NCI-H446 treated with DMSO at 0.1 percent for 48 hours (cell line): ENCODE measurements at places on chromosomes 16 and 17.

- no peak for DNase-seq
These were observed 14.0 kb upstream of the TMEM94 start for GRCh38 chr17:75442168-75443103.

GRCh38 chr17:1197379-1197778, 17.6 kb upstream of the ABR start:
- no peak for DNase-seq

- no peak for DNase-seq
These were observed 27.2 kb downstream of the MARCHF10 start for GRCh38 chr17:62780951-62781350.

GRCh38 chr17:50867363-50868139, 1.4 kb upstream of the TOB1 start:
- DNase-seq = peak; percentile 92

- no peak for DNase-seq
These were observed 78.1 kb downstream of the RBBP6 start for GRCh38 chr16:24617502-24617901.

DNA sequence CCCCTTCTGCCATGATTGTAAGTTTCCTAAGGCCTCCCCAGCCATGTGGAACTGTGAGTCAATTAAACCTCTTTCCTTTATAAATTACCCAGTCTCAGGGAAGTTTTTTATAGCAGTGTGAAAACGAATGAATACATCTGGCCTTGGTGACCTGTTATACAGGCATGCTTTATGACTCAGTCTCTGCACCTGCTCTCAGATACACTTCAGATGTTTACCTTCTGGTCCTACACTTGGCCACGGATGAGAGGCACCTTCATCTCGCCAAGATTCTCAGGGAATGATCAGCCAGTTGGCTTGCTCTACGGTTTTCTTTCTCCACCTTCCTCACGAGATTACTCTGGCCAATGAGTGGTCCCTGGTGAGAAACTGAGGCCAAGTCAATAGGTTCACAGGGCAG, 304.7 kb downstream of the CA10 start:
- peak; percentile 40 for DNase-seq

GRCh38 chr16:12340151-12340733, 363.7 kb downstream of the SNX29 start:
- no peak for DNase-seq

GRCh38 chr17:49963626-49964302, 5.2 kb upstream of the DLX4 start:
- DNase-seq = no peak

GRCh38 chr16:47599512-47599911, 138.4 kb downstream of the PHKB start:
- no peak for DNase-seq

DNA sequence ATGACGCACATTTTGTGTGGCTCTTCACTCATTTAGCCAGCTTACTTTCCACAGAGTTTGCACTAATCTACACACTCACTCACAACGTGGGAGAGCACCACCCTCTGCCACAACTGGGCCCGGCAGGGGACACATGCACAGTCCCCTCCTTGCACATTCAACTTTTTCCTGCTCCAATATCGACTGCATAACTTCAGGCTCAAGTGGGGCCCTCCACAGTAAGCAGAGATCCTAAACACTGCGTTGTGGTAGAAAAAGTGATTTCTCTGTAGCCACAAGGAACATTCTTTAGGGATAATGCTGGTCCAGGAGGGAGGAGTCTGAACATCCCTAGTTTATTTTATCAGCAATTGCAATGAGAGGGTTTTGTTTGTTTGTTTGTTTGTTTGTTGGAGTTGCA, 40.0 kb downstream of the MRPS23 start:
- DNase-seq = no peak

- no peak for DNase-seq
These were observed 47.5 kb downstream of the ADCY7 start for GRCh38 chr16:50313596-50314478.

DNA sequence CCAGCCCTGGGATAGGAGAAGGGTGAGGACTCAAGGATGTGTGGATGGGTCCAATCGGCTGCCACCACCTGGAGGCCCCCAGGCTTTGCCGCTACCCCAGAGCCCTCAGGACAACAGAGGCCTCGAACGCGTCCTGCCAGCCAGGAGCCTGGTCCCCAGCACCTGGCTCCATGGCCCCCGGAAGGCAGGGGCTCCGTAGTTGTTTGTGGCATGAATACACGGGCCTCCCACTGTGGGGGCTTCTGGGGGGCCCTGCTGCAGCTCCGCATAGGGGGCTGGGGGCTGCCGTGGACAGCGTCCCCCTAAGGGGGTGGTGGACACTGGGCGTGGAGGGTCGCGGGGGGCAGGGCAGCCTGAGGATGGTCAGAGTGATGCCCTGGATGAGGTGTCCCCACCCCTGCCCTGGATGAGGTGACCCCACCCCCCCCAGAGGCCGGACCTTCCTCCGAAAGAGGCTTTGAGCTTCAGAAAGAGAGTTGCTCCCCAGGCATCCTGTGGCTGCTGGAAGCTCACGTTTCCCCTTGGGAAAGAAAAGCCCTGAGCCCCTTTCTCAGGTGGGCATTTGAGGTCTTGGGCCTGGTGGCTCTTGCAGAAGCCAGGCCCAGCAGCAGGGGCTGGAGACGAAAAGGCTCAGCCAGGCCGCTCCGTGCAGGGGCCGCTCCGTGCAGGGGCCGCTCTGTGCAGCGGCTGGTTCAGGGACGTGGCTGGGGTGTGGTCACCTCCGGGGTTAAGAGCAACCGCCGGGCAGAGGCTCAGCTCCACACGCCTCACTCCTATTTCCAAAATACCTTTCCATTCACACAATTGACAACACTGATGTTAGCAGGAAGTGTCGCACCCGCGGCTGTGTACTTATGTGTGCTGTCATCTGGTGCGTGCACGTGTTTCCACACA, 40.3 kb upstream of the GNG13 start:
- DNase-seq = no peak

DNA sequence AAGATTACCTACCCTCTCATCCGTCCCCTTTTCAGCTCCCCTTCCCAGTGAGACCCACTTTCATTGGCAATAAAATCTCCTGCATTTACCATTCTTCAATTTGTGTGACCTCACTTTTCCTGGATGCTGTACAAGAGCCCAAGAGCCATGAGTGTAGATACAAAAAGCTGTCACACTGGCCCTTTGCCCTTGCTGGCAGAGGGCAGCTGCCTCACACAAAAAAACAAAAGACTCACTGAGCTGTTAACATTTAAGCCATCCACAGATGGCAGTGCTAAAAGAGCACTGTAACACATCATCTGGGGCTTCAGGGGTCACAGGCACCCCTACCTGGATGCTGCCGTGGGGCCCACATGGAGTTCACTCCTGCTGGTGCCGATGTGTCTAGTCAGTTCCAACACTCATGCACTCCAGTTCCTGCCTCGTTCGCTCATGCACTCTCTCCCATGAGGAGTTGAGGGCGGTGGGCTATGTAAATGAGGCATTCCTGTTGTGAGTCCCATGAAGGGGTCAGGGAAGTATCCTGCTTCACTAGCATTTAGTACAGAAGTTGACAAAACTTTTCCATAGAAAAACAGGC, 123.1 kb downstream of the CA10 start:
- DNase-seq = peak; percentile 97

DNA sequence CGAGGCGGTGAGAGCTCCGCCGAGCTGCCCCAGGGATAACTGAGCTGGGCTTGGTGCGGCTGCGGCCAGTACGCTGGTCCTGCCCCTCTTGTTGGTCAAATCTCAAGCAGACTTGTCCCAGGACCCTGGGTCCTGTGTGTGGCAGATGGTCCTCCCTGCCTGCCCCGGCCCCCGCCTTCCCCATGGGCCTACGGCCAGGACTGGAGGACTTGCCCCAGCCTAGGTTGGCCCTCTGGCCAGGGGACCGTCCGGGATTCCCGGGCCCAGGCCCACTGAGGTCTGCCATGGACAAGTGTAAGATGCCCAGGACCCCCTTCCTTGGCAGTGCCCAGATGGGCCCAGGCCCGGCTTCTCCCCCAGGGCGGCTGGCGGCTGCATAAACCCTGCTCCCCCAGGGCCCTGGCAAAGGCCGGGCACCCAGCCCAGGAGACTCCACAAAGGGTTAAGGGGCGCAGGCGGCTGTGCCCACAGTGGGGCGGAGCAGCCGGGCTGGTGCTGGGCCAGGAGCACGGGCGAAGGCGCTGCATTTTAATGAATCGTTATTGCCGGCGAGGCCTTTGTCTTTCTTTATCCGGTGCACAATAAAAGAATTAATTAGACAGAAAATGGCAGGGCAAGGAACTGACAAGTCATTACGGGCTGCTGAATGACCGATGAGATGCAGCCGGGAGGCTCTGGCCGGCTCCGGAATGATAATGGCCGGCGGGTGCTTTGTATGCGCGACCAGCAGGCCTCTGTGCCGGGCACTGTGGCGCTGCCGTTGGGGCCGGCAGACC, 9.1 kb downstream of the SOX8 start:
- no peak for DNase-seq

GRCh38 chr16:22989598-22989997, 159.7 kb downstream of the USP31 start:
- DNase-seq = no peak

- DNase-seq = no peak
These were observed 45.2 kb upstream of the BCAR1 start for GRCh38 chr16:75296606-75297005.

GRCh38 chr17:51640108-51640622, 379.8 kb downstream of the UTP18 start:
- DNase-seq = no peak

GRCh38 chr16:46711106-46712058, 21.9 kb downstream of the ORC6 start:
- DNase-seq = no peak

- no peak for DNase-seq
These were observed 1.9 kb downstream of the PRRT2 start for GRCh38 chr16:29813644-29814562.

GRCh38 chr16:82195917-82196494, 26.0 kb upstream of the MPHOSPH6 start:
- no peak for DNase-seq

DNA sequence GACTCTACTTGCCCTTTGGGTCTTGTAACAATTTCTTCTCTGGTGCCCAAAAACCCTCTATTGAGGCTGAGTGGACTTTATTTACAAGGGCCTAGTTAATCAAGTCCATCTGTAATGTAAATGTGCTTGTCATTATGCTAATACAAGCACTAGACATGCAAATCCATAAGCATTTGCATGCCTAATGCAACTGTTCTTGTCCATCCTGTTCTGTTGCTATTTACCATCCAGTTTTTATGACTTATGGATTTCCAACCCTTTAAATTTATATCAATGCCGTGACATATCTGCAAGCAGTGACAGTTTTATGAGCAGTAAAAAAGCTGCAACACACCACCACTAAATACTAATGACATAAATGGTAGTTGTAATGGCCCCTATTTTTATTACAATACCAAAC, 33.4 kb downstream of the CBLN1 start:
- no peak for DNase-seq

DNA sequence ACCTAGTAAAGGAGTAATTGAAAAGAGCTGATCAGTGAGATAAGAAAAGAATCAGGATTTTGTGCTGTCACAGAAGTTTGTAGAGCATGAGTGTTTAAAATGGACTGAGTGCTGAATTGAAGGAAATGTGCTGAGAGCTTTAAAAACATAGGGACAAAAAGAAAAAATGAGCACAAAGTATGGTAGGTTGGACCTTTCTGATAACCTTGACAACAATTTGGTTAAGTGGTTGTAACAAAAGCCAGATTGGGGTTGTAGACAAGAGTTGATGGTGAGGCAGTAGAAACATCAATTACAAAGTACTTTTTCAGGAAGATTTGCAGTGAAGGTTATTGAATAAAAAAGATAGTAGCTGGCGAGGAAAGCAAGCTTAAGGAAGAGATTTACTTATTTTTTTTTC, 674.7 kb upstream of the KIF2B start:
- no peak for DNase-seq

GRCh38 chr17:17020821-17021193, 21.4 kb upstream of the MPRIP start:
- no peak for DNase-seq

- no peak for DNase-seq
These were observed 9.3 kb upstream of the CARD14 start for GRCh38 chr17:80160536-80160935.

- no peak for DNase-seq
These were observed 244.6 kb upstream of the MAF start for GRCh38 chr16:79845033-79845733.

DNA sequence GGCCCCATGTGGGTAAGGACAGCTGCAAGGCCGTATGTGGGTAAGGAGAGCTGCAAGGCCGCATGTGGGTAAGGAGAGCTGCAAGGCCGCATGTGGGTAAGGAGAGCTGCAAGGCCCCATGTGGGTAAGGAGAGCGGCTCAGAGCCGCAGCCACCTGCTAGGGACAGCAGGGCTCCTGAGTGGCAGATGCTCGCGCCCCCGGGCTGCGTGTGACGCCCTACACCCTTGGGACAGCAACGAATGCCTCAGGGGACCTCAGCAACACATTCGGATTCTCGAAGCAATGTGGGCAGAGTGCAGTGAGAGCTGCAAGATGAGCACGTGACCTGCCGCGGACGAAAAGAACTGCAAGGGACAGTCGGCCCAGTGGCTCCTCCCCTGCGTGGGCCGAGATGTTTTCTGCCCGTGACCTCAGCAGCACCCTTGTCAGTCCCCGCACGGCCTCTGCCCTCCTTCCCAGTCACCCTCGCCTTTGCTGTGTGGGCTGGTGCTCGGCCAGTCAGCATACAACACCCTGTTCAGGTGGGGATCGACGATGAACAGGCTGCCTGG, 9.6 kb upstream of the SLC38A8 start:
- DNase-seq = no peak

DNA sequence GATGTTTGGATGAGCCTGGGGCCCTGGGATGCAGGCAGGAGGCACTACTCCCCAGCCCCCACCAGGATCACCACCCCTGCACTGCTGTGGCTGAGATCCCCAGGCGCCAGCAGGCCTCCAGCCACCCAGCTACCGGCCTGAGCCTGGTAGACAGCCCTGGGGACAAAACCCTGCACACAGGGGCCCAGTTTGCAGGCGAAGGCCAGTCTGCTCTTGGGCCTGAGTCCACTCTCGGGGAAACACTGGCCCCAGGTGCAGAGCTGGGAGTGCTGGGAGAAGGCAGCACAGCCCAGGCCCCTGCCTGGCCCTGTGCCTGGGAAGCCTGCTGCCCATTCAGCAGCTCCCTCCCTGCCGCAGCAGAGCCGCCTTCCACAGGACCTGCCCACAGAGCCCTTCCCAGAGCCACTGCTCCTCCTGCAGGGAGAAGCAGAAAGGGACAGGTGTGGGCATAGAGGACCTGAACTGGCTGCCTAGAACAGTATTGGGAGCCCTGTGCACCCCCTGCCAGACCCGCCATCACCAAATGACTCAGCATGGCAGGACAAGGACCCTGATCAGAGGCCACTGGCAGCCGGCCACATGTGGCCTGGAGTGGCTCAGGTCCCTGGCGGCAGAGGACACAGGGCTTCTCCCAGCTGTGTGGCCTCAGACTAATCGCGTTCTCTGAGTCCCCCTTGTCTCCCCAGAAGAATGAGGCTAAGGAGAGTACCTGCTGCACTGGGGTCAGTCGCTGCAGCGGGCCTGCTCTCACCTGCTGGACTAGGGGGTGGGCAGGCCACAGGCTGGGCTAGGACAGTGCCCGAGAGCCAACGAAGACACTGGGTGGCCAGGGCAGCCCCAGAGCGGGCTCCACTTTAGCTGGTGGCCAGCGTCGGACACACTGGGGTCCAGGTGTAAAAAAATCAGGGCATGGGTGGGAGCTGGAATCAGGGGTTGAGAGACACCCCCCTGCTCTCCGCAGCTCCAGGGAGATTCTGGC, 10.7 kb downstream of the MSRB1 start:
- DNase-seq = no peak

GRCh38 chr16:24816688-24817087, 29.1 kb upstream of the SLC5A11 start:
- DNase-seq = no peak
